Body of pancreas (tissue), 4 donors: ENCODE measurements at places on chromosomes 4 and X. TPM values are rescaled to one million over a fixed set of nuclear protein-coding genes. Genes with fewer than 3 reads are reported as not detected.

The TMEM156 gene
- not detected for total RNA-seq

The USP17L24 gene
- not detected for total RNA-seq

- DNase-seq = no peak
Measured at GRCh38 chr4:173191623-173192041, 23.0 kb downstream of the GALNT7 start.

GRCh38 chr4:64503416-64503815 is 94.2 kb upstream of the TECRL start:
- no peak for DNase-seq

DNA sequence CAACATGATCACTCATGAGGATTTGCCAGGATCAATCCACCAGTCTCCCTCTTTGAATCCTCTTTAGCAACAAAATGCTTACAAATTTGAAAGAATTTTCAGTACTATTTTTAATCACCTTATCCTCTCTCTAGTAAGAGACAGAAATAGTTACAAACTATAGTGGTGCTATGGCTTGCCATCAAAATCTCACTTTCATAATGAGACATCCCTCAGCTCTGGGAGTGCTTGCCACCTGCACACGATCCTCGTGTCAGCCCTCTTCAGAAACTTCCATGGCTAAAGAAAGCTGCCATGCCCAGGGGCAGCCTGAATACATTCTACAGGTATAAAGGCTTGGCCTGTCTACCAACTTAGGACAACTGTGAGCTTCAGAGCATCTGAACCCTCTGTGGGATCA is 5.1 kb upstream of the DHX15 start:
- DNase-seq = no peak

DNA sequence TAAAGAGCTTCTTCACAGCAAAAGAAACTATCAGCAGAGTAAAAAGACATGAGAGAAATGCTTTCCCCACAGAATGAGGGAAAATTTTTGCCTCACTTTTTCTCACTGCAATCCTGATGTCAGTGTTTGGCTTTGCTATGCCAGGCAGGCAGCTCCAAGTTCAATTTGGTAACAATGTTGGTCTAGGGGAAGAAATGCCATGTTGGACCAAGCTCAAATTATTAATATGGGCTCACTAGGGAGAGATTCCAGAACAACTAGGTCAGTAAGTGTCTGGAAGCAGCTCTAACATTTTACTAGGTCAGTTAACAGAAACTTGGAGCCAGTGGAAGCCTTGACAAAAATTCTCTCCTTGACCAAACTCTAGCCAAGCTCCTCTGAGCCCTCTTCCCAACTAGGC is 95.4 kb downstream of the NAF1 start:
- no peak for DNase-seq

DNA sequence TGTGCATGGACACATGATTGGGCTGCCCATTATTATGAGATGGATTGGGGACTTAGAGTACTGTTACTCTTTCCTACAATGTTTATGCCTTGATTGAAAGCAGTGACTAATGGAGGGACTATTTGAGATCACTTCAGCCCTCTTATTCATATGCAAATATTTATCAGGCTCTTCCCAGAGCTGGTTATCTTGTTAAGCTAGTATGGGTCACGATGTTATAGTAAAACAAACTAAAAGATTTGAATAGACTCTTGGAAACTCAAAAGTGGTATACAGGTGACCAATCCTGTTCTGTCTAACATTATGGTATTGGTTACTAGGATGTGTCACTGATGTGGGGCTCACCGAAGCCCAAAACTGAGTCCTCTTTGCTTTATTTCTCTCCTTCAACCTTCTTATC is 306.2 kb upstream of the CASK start:
- DNase-seq = no peak
